ENCODE measurements at places on chromosomes 1 and 21. TPM values are rescaled to one million over a fixed set of nuclear protein-coding genes. Genes with fewer than 3 reads are reported as not detected.

GRCh38 chr1:101605878-101606277 is 369.1 kb downstream of the S1PR1 start:
- no peak overlapping the region for H3K4me3 ChIP-seq
- H3K27me3 ChIP-seq = no peaks in the 10 kb centered on the region
- no peak for DNase-seq
- H3K27ac ChIP-seq = no peak overlapping the region
- H3K36me3 ChIP-seq = no peaks in the 10 kb centered on the region

GRCh38 chr21:28522014-28522799 is 470.5 kb downstream of the LTN1 start:
- no peak overlapping the region for H3K4me3 ChIP-seq
- no peaks in the 10 kb centered on the region for H3K4me1 ChIP-seq
- no peak overlapping the region for H3K27ac ChIP-seq

GRCh38 chr21:41850085-41850484 is 29.1 kb downstream of the PRDM15 start:
- H3K27me3 ChIP-seq = no peaks in the 10 kb centered on the region
- no peaks in the 10 kb centered on the region for H3K4me1 ChIP-seq
- H3K36me3 ChIP-seq = no peaks in the 10 kb centered on the region

DNA sequence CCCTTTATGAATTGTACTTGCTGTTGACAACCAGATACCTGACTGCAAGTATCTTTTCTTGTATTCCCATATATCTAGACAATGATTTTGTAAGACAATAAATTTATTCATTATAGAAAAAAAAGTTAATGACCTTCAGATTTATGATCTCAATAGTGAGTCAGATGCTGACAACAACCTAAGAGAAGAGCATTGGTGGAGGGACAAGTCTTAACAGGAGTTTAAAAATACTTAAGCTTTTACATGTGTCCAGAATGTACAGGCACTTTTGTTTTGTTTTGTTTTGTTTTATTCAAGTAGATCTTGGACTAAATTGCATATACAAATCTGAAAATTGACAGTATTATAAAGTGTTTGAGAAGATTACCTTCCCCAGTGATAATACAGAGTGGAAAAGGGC is 1544.6 kb upstream of the B3GALT2 start:
- H3K27ac ChIP-seq = no peak overlapping the region
- no peaks in the 10 kb centered on the region for H3K27me3 ChIP-seq
- no peaks in the 10 kb centered on the region for H3K36me3 ChIP-seq
- no peak for DNase-seq
- H3K4me3 ChIP-seq = no peak overlapping the region

- H3K4me3 ChIP-seq = no peak overlapping the region
- DNase-seq = no peak
- no peaks in the 10 kb centered on the region for H3K36me3 ChIP-seq
- H3K27me3 ChIP-seq = no peaks in the 10 kb centered on the region
- no peaks in the 10 kb centered on the region for H3K4me1 ChIP-seq
- no peak overlapping the region for H3K27ac ChIP-seq
These were observed 218.6 kb downstream of the CACNA1E start for GRCh38 chr1:181701891-181702290.

GRCh38 chr1:224217655-224218623 is 34.9 kb downstream of the DEGS1 start:
- no peaks in the 10 kb centered on the region for H3K36me3 ChIP-seq
- DNase-seq = no peak
- H3K4me1 ChIP-seq = no peaks in the 10 kb centered on the region
- no peak overlapping the region for H3K4me3 ChIP-seq

- H3K27ac ChIP-seq = peak overlapping the region; percentile 58
- H3K4me3 ChIP-seq = no peak overlapping the region
- H3K4me1 ChIP-seq = peaks cover 34% of the 10 kb centered on the region
- H3K27me3 ChIP-seq = no peaks in the 10 kb centered on the region
- H3K36me3 ChIP-seq = peaks cover 25% of the 10 kb centered on the region
- DNase-seq = no peak
These were observed 21.6 kb downstream of the TCEA3 start for GRCh38 chr1:23403038-23403336.

DNA sequence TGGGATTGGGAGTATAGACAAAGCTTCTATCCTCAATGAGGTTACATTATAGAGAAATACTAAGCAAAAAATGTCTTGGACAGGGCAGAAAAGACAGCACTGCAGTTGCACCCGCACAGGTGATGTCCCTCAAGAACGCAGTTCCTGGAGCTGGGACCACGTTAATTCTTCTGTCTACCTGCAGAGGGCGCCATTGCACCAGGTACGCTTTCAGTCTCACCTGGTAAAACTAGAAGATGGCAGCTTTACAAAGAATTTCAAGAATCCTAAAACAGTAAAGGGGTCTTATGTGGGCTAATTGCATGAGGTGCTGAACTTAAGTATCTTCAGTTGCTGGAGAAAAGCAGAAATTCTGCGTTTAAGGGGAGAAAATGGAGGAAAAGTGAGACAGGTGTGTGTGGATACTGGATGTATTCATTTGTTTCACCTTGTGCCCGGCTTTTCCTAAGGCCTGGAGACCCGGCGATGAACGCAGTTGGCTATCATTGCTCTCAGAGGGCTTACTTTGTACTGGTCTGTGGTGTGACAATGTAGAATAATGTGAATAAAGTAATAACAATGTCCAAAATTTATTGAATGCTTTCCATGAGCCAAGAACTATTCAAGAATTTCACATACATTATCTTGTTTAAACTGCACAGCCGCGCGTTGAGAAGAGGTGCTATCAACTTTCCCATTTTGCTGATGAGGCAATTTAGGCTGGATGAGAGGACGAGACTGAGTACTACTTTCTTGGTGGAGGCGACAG is 276.3 kb upstream of the GREM2 start:
- H3K27ac ChIP-seq = no peak overlapping the region
- peak; percentile 76 for DNase-seq
- H3K27me3 ChIP-seq = no peaks in the 10 kb centered on the region
- H3K4me1 ChIP-seq = no peaks in the 10 kb centered on the region
- H3K36me3 ChIP-seq = no peaks in the 10 kb centered on the region
- no peak overlapping the region for H3K4me3 ChIP-seq

DNA sequence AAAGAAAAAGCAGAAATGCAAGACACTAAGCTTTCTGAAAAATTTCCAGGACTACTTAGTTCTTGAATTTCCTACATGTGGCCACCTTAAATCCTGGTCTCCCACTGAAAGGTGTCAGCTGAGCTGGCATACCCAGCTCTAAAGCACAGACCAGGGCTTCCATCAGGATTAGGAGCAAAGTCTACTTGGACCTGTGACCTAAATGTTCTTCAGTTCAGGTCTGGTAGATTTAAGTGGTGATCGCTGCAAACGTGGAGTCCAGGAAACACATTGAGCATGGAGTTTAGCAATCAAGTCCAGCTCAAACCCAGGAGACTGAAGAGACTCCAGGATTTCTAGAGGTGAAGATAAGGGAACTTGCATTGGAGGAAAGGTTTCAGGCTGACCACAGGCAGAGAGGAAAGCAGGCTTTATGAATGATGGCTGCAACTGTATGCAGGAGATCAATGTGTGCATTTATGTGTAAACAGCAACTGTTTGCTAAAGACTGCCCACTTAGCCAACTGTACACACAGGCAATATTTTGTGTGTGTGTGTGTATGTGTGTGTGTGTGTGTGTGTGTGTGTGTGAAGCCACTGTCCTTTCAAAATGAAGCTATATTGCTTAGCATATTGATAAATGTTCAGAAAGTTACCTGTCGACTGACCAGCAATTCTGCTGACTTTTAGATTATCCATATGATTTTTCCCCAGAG is 75.2 kb downstream of the LMX1A start:
- H3K4me3 ChIP-seq = no peak overlapping the region
- H3K27ac ChIP-seq = no peak overlapping the region
- no peaks in the 10 kb centered on the region for H3K4me1 ChIP-seq
- H3K27me3 ChIP-seq = no peaks in the 10 kb centered on the region
- no peaks in the 10 kb centered on the region for H3K36me3 ChIP-seq

The F5 gene
- 2.1 TPM for total RNA-seq

The SLC2A5 gene
- 1.0 TPM for total RNA-seq

The TMEM51 gene
- total RNA-seq = 26.2 TPM

The LRRC53 gene
- not detected for total RNA-seq

The SUSD4 gene
- total RNA-seq = 11.7 TPM

The NLRP3 gene
- 0.09 TPM for total RNA-seq

Data from pancreas (tissue), 10 donors.